ENCODE measurements at places on chromosomes 4 and X.

DNA sequence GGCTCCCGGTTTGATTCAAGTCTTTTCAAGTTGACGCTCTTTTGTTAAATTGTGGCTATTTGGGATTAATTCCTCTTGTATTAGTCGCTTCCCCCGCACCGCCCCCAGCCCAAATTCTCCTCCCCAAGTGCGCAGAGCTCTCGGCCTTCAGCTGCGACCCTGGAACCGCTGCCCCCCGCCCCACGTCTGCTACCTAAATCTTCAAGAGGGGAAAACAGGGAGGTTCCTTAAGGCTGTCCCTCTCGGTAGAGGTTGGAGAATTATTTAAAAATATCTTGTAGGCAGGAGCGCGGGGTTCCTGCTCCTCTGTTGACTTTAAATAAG is 860 bp upstream of the RPS6KA3 start:
- H3K4me1 ChIP-seq: peaks cover 14% of the 10 kb centered on the region
- H3K4me3 ChIP-seq: peak overlapping the region; percentile 82
- peaks cover 6% of the 10 kb centered on the region for H3K36me3 ChIP-seq

DNA sequence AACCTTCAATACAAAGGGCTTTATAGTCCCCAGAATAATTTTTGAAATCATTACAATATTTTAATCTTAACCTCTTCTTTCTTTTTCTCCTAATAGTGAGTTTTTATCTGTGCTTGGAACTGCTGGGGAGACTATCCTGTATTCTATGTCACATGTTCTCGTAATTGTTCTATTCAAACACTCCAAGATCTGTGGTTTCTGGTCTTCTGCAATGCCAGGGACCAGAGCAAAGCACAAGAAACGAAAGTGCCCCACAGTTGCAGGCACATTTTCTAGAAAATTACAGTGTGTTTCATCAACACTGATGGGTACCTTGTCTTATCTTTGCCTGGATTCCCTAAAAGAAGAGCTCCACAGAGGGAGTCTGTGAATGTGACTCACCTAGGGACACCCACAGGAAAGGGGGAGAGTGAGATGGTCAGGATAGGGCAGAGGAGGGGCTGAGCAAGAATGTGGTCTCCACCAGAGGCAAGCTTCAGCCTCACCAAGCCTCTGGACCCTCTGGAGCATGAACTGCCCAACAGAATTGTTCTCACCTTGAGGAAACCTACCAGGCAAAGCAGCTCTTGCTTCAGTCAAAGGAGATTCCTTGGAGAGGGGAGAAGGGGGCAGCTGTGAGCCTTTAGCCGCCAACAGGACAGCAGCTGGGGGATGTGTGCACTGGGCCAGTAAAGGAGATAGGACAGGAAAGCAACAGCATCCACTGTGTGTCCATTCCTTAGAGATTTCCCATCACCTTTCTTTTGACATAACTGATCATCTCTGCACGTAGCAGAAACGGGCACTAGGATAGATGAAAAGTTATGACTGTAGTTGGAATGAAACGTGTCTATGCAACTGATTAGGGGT is 25.9 kb downstream of the UNC5C start:
- H3K4me3 ChIP-seq: no peak overlapping the region
- H3K36me3 ChIP-seq: no peaks in the 10 kb centered on the region
- peaks cover 12% of the 10 kb centered on the region for H3K27me3 ChIP-seq

DNA sequence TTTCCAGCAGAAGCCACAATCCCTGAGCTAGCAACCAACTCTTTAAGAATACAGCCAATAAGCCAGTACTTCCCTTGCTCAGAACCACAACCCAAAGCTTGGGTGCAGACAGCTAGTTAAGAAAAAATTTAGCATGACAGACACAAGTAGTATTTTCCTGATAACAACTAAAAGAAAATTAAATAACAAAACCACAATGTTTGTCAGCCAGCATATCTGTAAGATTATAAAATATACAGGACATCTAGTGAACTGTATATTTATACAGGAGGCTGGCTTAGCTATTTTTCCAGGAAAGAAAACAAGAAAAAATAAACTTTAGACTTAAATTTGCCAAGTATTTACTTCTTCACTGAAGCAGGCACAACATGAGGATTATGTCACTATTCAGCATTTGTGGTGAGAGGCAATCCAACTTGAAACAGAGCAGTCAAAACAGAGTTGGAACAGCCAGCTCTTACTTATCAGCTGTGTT is 6.6 kb downstream of the PF4V1 start:
- H3K4me1 ChIP-seq: no peaks in the 10 kb centered on the region
- H3K27ac ChIP-seq: no peak overlapping the region
- H3K27me3 ChIP-seq: no peaks in the 10 kb centered on the region
- no peaks in the 10 kb centered on the region for H3K36me3 ChIP-seq
- H3K4me3 ChIP-seq: no peak overlapping the region

GRCh38 chrX:137565318-137565904 is 516 bp upstream of the ZIC3 start:
- peaks cover 7% of the 10 kb centered on the region for H3K36me3 ChIP-seq
- peaks cover 53% of the 10 kb centered on the region for H3K27me3 ChIP-seq
- H3K4me3 ChIP-seq: no peak overlapping the region
- no peak for DNase-seq
- no peaks in the 10 kb centered on the region for H3K4me1 ChIP-seq

GRCh38 chrX:10206317-10206716 is 49.5 kb downstream of the CLCN4 start:
- no peak overlapping the region for H3K27ac ChIP-seq
- H3K4me3 ChIP-seq: no peak overlapping the region
- H3K27me3 ChIP-seq: no peaks in the 10 kb centered on the region
- DNase-seq: no peak
- no peaks in the 10 kb centered on the region for H3K36me3 ChIP-seq

DNA sequence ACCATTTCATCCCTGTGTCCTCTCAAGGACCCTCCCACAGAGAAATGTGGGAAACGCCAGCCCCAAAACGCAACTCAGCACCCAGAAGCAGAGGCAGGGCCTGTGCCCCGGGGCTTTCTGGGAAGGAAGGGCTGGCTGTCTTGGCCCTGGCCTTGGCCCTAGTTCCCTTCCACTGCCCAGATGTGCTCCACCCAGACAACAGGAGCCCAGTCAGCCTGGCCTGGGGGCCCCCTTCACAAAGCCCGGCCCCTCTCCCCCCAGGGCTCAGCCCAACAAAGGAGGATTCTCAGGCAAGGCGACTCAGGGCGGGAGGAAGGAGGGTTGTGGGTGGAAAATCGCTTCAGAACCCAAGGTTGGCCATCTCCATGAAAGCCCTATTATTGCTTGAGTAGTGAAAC is 82.5 kb downstream of the PJA1 start:
- H3K27ac ChIP-seq: no peak overlapping the region
- no peaks in the 10 kb centered on the region for H3K36me3 ChIP-seq
- no peak for DNase-seq
- no peaks in the 10 kb centered on the region for H3K27me3 ChIP-seq

GRCh38 chrX:148265829-148266228 is 234.6 kb upstream of the AFF2 start:
- no peaks in the 10 kb centered on the region for H3K27me3 ChIP-seq
- peaks cover 17% of the 10 kb centered on the region for H3K4me1 ChIP-seq
- DNase-seq: no peak

- H3K4me3 ChIP-seq: no peak overlapping the region
- no peak for DNase-seq
- no peak overlapping the region for H3K27ac ChIP-seq
- H3K4me1 ChIP-seq: no peaks in the 10 kb centered on the region
- peaks cover 11% of the 10 kb centered on the region for H3K27me3 ChIP-seq
- no peaks in the 10 kb centered on the region for H3K36me3 ChIP-seq
Observed at GRCh38 chr4:99457676-99458075, 22.5 kb upstream of the ADH7 start.

GRCh38 chr4:47425628-47426027 is 37.9 kb downstream of the COMMD8 start:
- no peak overlapping the region for H3K4me3 ChIP-seq
- no peak overlapping the region for H3K27ac ChIP-seq
- H3K4me1 ChIP-seq: no peaks in the 10 kb centered on the region
- no peak for DNase-seq
- H3K36me3 ChIP-seq: no peaks in the 10 kb centered on the region

Measured in activated T-helper 2 cell treated with anti-CD3 and anti-CD28 coated beads, Interferon-gamma antibody, Interleukin-2, Interleukin-4, amounts not matched to agents 10 μg/mL and 5 μg/mL and 100 μg/mL, durations not matched to agents 14 hours and 24 hours and 36 hours (primary cell).